ENCODE measurements at places on chromosomes 1 and 21.

- no peak for DNase-seq
Observed at GRCh38 chr1:40385437-40386358, 12.2 kb downstream of the SMAP2 start.

GRCh38 chr1:225371366-225372010 lies 56.4 kb downstream of the LBR start:
- no peak for DNase-seq

- DNase-seq, result no peak
Observed at GRCh38 chr1:205813755-205814058, 709 bp upstream of the SLC41A1 start.

DNA sequence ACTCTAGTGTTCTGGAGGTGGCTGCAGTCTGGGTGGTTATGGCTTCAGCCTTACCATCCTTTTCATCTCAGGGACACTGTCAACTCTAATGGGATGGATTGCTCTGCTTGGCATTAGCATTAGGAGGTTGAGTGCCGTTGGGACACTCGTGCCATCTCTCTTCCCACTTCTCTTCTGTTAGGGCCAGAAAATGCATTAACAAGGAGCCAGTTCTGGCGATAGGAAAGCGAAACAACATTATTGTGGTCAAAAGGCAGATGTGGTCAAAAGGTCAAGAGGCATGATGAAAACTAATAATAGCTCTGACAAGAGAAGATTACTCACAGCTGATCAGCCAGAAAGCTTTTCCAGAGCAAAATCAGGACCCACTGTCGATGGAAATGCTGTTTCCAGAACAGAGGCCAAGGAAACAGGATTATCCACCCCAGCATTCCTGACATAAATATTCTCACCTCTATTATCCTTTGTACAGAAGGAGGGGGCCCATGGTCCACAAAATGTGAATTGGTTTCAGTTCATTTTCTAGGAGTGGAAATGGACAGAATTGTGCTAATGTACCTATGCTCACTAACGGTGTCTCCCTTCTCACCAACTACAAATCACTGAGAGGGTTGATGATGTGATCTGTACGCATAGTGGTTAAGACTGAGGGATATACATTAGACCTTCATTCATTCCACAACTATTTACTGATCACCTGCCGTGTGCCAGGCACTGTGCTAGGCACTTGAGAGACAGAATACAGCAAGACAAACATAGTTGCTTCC lies 72.0 kb downstream of the ST6GALNAC5 start:
- no peak for DNase-seq

DNA sequence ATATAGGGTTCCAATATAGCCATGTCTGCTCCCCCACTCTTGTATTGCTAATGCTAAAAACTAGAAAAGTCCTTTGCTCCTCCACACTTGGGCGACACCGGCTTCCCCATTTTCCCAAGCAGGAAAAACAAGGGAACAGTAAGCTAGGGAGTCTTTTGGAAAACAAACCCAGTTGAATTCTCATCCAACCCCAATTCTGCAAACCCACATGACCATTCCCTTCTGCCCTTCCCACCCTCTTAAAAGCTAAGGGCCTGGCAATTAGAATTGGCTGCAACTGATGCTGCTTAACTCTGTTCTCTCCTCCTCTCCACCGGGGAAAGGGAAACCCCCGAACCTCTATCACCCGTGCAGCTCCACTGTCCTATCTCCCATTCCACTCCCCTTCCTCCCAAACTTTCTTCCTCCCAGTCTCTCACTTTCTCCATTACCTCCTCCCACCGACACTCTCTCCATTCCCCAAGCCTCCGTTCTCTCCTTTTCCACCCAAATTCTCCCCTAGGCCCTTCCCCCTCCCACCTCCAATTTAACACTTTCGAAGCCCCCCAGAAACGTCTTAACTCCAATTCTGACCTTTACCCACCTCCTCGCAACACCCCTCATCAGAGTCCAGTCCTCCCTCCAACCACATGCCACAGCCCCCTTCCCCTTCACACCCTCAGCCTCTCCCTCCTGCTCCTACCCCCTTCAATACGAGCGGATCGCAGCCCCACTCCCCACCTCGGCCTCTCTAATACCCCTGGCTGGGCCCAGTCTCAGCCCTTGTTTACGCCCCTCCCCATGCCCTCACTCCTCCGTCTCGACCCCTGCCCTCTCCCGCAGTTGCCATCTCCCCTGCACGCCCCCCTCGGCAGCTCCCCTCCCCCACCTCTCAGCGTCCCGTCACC lies 701 bp downstream of the DEDD start:
- no peak for DNase-seq
